Mammary epithelial cell (primary cell): ENCODE measurements at places on chromosomes 12 and 14. TPM values are rescaled to one million over a fixed set of nuclear protein-coding genes. Genes with fewer than 3 reads are reported as not detected.

GRCh38 chr14:103260629-103261124, 73.4 kb upstream of the EIF5 start:
- peak; percentile 92 for DNase-seq

DNA sequence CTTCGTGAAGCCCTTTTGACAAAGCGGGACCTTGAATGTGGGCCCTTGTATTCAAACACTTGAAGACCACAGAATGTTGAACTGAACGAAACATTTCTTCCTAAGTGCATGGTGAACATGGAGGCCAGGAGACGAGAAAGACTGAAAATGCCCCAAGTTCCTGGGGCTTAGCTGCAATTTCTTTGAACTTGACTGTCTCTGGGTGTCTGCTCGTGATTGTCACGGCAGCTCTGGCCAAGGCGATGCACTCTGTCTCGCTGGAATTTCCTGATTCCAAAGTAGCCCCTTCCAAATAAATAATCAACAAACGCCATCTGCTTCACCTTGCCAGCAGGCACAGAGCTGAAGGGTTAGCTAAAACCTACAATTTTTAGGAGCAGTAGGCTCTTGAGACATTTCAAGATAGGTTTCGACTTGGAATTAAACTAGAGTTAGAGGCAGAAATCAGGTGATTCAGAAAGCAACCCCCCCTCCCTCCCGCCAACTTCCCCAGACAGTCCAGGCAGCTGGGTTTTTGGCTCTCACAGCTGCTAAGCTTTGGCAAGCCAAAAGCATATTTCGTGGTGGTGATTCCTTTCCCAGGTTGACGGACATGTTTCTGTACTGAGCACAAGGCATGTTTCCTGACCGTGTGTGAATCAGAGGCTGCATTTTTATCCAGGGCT, 13.5 kb upstream of the IRF2BPL start:
- DNase-seq, result peak; percentile 86

DNA sequence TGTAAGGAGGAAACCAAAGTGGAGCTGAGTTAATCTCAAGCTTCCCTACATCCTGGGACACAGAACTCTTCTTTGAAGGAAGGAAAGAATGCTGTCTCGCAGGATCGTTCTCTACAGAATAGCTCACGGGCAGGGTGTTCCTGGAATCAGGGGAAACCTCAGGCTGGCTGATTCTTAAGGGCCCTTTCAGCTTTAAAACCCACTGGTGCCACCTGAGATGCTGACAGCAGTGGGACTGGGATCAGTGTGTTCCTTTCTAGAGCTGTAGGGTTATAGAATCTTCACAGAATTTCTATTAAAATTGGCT, 47.8 kb downstream of the UBE3B start:
- no peak for DNase-seq

DNA sequence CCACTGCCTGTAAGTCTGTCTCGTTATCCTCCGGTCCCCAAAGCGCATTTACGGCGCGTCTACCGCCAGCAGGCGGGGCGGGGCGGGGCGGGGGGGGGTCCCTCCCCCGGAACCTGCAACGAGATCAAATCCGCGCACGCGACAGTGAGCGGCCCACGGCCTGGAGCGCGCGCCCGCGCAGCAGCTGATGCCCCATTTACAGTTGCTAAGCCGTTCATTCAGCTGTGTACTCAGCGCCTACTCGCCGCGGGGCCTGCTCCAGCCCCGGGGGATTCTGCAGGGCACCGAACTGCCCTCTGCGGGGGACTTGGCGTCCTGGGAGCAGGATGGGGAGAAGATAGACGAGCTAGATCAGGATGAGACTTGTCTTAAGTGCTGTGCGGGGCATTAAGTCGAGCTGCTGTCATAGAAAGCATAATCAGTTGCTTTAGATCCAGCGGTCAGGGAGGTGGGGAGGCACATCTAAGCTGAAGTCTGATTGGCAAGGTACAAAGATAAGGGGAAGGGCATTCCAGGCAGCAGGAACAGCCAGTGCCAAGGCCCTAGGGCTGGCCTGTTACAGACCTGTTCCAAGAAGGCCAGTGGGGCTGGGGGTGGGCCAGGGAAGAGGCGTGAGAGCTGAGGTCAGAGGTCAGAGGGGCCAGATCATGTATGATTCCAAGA, 1.4 kb upstream of the CCDC85C start:
- DNase-seq, result peak; percentile 66

GRCh38 chr12:19550626-19551025, 111.3 kb downstream of the AEBP2 start:
- DNase-seq, result no peak

DNA sequence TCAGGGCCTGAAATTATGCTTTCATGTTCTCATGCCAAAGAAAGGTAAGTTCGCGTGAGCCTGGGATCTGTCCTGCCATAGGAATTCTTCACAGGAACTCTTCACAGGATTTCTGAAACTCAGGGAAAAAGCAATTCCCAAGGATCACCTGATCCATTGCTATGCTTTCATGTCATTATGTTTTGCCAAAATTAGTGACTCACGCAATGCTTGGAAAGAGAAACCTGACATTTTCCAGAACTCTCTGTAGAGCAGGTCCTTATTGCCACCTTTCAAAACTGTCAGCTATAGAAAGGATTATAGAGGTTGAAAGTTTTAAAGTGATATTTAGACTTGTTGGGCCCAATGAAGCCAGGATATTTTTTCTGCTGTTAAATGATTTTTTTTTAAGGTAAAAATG, 6.3 kb upstream of the KCNJ8 start:
- DNase-seq, result no peak

GRCh38 chr12:103852498-103852997, 11.5 kb upstream of the NT5DC3 start:
- DNase-seq, result peak; percentile 82

DNA sequence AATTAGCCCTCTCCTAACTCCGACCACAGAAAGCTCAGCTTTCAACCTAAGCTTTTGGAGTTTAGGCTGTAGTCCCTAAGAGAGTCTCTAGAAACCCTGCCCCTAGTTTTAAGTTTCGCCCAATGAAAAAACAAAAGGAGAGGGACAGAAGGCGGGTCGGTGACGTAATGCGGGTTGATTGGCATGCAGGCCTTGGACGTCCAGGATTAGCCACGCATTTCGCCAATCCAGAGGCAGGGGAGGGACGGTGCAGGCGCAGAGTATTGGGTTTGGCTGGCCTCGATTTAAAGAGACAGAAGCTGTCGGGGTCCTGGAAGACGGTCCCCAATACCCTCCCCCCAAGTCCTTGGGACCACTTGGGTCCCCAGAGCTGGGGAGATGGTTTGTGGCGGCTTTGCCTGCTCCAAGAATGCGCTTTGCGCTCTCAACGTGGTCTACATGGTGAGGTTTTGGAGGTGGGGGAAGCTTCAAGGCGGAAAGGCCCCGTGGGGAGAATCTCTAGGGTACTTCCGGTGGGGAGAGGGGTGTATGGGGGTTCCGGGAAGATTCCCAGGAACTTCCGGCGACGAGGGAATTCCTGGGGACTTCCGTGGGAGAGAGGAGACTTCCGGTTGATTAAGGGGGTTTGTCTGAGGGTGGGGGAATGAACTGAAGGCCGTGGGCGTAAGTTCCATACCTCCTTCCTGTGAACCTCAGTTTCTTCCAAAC, at the start of gene TSPAN31:
TSS of gene TSPAN31 (plus strand) at position 263 of the 708 bp plus-strand sequence. CDS start at position 379, 116 bp downstream.
- peak; percentile 97 for DNase-seq

DNA sequence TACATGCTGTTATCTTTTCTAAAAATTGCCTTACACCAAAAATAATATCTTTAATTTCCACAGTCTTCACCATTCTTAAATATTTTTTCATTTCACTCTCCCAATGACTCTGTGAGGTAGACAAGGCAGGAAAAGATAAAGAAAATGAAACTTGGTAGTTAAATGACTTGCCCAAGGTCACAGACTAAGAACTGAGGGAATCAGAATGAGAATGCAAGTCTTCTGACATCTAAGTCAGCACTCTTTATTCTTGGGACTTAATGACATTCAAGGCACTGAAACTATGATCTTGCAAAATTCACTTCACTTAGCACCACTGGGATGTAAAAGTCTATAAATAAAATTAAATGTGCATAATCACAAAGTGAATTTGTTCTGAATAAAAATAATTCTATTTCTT, 104.5 kb downstream of the SLC2A13 start:
- no peak for DNase-seq

- peak; percentile 77 for DNase-seq
Observed at GRCh38 chr12:10453156-10453555, at the start of gene KLRC1. KLRC1 (minus strand) TSS chr12:10453377; CDS start chr12:10451156, 2,221 bp downstream.

DNA sequence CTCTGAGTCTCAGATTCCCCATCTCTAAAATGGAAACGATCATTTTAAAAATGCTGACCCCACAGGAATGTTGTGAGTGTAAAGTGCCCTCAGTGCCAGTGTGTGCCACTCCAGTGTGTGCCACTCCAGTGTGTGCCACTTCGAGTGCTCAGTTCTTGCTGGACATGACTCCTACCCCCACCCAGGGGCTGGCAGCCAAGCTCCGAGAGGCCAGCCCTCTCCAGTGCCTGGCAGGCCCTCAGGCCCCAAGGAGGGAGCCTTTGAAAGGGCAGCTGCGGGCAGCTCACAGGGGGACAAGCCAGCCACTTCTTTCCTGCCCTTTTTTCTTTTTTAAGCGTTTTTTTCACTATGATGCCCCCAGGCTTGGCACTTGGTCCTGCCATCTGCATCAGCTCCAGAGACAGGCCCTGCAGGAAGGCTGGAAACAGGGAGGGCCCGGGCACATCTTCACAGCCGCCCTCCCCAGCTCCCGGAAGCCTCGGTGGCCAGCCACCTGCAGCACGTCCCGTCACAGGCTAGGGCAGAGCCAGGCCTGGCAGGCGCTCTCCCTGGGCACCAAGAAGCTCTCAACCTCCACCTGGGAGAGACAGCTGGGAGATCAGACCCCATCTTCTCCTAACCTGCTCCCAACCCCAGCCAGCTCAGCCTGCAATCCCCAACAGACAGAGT, 29.8 kb downstream of the NCOR2 start:
- no peak for DNase-seq

DNA sequence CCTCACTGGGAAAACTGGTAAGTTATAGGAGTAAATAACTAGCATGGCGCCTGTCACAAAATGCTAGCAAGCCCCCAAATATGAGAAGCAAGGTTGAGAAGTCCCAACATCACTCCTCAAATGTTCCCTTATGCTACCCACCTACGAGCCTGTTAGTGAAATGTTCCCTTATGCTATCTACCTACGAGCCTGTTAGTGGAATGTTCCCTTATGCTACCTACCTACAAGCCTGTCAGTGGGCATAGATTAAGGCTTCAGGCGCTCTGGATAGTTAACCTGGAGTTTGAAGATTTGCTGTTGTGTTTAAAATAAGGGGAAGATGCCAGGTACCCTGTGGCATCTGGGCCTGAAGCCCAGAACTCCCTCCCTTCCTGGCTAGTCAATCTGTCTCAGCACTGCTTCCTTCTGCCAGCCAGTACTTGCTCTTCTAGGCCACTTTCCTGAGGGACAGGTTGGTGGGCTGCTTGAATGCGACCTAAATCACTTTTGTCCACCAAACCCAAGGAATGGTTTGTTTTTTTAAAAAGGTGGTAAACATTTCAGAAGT, 67.1 kb upstream of the SINHCAF start:
- DNase-seq, result no peak

DNA sequence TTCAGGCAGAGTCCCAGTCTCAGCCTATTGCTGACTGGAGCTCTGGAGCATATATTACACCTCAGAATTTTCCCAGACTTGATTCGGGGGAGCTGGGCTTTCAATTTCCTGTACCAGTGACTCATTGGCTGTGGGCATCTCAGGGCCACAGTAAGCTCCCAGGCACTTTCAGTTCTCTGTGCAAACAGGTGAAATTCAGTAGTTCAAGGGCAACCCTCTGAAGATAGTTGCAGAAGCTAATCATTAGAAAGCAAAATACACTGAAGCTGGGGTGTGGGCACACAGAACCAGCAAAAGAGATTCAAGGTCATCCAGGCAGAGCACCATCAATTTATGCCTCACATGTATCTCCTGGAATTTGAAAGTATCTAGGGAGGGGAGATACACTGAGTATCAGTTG, 8.1 kb upstream of the NIN start:
- DNase-seq, result peak; percentile 54

GRCh38 chr12:94223842-94224241, 75.5 kb downstream of the PLXNC1 start:
- no peak for DNase-seq

- no peak for DNase-seq
Observed at GRCh38 chr12:124453419-124454351, 113.7 kb downstream of the NCOR2 start.

DNA sequence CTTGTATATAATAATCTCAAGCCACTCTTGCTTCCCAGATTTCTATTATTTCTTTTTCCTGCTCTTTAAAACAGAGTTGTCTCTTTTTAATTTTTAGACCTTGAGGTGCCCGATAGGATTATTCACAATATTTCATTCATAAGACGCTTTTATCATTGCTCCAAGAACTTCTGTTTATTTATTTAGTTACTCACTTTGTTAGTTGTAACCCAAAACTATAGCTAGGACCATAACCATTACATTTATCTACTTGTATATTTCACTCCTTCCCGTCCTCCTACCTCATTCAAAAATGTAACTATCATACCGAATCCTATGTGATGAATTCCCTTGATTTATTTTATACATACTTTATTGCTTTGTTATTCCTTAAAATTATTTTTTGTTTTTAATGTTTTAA, 7.1 kb downstream of the EIF2S3B start:
- DNase-seq, result no peak

DNA sequence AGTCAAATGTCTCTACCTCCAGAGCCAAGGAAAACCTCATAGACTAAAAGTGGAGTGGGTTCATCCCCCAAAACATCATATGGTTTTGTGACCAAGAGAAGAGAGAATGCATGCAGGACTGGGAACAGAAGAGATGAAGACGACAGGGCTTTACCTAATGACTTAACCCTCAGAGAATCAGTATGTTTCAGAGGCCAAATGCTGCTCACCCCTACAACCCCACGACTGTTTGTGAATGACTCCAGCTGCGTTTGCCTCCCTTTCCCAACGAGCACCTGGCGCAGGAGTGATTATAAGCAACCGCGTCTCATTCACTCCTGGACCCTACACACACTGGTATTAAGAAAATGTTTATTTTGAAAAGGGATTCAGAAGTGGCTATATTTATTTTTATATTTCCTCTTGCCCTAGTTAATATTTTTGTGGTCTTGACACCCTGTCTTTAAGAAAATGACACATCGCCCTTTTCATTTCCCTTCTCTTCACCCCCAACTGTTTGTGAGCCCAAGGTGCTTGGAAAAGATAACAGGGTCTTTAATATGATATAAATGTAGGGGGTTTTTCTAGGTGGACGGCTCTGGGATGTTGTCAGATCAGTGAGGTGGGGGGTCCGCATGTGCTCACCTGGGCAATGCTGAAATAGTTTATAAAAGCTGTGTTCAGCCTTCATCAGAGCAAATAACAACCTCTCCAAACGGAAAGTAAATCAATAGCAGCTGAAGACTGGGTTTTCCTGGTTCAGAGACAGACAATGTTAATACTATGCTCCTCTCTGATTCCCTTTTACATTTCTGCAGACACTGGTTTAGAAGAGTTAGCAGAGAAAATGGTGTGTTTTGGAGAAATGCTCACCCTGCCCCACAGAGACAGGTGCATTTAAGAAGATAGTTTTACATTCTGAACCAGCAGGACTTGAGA, 77.7 kb downstream of the SLC15A4 start:
- DNase-seq, result no peak

GRCh38 chr12:97939156-97939555, 476.6 kb downstream of the RMST start:
- peak; percentile 90 for DNase-seq

Gene NOC4L
- 26.5 and 27.7 TPM in 2 replicates for total RNA-seq

Gene LHX5
- total RNA-seq, result 0.67 TPM

Gene BCL2L14
- total RNA-seq, result not detected in 2 replicates

Gene GZMH
- not detected for total RNA-seq

Gene HSPB8
- total RNA-seq, result not detected in 2 replicates

Gene CLEC7A
- not detected in 2 replicates for total RNA-seq

Gene LYZ
- total RNA-seq, result not detected

Gene NGB
- not detected in 2 replicates for total RNA-seq

Gene OR11G2
- total RNA-seq, result not detected in 2 replicates

Gene TAS2R46
- total RNA-seq, result 2.5 TPM

Gene RTL1
- not detected for total RNA-seq

Gene LRFN5
- total RNA-seq, result 0.33 TPM

Gene PSMA6
- 181 and 202 TPM in 2 replicates for total RNA-seq
